ENCODE measurements at places on chromosomes 3 and 15. TPM values are rescaled to one million over a fixed set of nuclear protein-coding genes. Genes with fewer than 3 reads are reported as not detected.
A peak's percentile ranks its signal among the peaks of the same experiment; 100 is the strongest.

Gene MYL3
- 395 TPM for total RNA-seq

Gene TGM5
- total RNA-seq: not detected

Gene SCN11A
- total RNA-seq: not detected

Gene UCN2
- total RNA-seq: not detected

DNA sequence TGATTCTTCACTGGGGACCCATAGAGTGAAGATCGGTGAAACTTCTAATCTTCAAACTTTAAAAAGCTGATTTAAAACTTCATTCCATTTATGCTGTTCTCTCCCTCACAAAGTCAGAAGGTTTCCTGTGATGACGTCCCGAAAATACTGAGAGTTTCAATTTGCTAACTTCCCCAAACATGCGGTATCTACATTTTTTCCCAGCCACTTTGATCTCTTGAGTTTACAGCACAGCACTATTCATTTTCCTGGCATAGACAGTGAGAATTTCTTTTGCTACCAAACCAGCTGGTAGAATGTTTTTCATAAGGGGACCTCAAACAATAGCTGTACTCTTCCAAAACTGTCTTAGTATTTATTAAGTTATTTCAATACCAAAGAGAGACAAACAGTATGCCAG is 156.8 kb downstream of the LSAMP start:
- no peak for DNase-seq

GRCh38 chr3:10551821-10552630 is 46.6 kb upstream of the ATP2B2 start:
- peak; percentile 73 for DNase-seq

GRCh38 chr3:57646723-57647122 is 46.2 kb downstream of the DENND6A start:
- no peak for DNase-seq

DNA sequence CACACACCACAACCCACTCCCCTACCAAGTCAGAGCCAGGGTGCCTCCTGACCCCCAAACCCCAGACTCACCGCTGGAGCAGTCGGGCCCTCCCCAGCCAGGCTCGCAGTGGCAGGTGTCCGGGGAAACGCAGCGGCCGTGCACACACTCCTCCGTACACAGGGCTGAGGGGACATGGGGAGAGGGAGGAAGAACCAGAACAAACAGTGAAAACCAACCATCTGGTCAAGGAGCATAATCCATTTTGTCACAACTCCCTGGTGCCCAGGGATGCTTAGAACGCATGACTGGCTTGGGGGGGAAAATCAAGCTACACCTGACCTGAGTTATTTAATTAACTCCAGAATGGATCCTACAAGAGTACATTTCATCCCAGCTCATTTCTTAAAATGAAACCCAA is 159.2 kb downstream of the MEGF11 start:
- no peak for DNase-seq

DNA sequence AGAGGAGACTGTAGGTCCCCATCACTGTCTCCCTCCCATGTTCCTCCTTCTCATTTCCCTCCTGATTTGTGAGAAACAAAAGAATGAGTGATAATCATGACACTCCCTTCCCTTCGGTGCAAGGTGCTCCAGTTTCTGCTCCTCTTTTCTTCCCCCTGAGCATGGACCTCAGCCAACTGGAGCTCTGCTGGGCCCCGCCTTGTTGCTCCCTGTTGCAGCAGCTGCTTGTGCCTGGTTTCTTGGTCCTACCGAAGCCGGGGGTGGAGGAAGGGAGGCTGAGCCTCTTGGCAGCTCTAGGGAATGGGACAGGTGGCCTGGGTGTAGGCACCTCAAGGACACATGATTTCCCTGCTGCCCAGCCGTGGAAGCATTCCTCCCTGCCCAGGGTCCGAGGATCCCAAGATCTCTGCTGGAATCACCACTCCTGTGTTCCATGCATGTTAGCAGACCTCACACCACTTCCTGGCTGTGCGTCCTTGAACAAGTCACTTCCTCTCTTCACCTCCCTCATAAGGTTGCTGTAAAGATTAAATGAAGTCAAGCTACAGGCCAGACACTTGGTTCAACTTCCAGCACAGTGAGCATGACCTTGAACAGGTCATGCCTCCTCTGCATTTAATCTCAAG is 131.6 kb upstream of the ABHD17C start:
- no peak for DNase-seq
